ENCODE measurements at places on chromosomes 3 and 15.

DNA sequence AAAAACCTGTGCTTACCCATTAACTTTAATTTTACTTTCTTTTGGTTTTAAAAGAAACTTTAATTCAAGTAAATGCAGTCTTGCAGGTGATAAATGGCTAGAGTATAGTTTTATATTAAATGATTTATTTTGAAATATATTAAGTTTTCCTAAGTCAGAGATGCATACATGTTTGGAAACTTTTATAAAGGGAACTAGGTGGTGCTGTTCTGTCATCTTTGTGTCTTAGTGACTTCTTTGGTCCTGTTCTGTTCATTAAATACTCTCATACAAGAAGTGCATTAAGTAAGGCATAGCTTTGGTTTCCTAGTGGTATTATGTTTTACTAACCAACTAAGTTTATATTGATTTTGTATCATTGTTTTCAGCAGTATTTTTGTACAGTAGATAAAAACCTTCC lies 15.6 kb downstream of the CADM2 start:
- no peak overlapping the region for H3K27ac ChIP-seq
- no peaks in the 10 kb centered on the region for H3K27me3 ChIP-seq
- no peak for DNase-seq
- no peaks in the 10 kb centered on the region for H3K4me1 ChIP-seq

GRCh38 chr15:84766461-84767035 lies 18.2 kb downstream of the ZNF592 start:
- peaks cover 21% of the 10 kb centered on the region for H3K4me1 ChIP-seq
- DNase-seq, result no peak
- peaks cover 70% of the 10 kb centered on the region for H3K36me3 ChIP-seq
- H3K4me3 ChIP-seq, result no peak overlapping the region

DNA sequence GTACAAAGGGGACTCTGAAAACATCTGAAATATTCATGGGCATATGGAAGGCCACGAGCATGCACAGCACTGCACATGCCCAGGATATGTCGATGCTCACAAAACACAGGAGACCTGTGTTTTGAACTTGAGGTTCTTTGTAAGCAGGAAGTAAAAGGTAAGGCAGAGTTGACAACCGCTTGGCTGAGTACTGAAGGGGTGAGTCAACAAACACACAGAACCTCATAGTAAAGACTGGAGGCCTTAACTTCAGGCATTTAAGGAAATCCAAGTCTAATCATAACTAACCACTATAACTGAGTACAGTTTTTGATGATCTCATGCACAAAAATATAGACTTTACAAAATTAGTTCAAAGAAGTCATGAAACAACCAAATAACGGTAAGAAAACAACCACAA lies 80.6 kb downstream of the MYO9A start:
- no peaks in the 10 kb centered on the region for H3K27me3 ChIP-seq
- H3K36me3 ChIP-seq, result peaks cover 40% of the 10 kb centered on the region
- no peak for DNase-seq
- H3K4me1 ChIP-seq, result peaks cover 19% of the 10 kb centered on the region
- no peak overlapping the region for H3K27ac ChIP-seq

- no peaks in the 10 kb centered on the region for H3K27me3 ChIP-seq
- no peak for DNase-seq
- H3K4me1 ChIP-seq, result no peaks in the 10 kb centered on the region
- no peak overlapping the region for H3K27ac ChIP-seq
Measured at GRCh38 chr3:55061720-55062034, 133.8 kb upstream of the LRTM1 start.

GRCh38 chr3:125140818-125141595 lies 71.5 kb downstream of the SLC12A8 start:
- peak overlapping the region; percentile 67 for H3K4me3 ChIP-seq
- no peak for DNase-seq
- H3K27ac ChIP-seq, result peak overlapping the region; percentile 95
- peaks cover 56% of the 10 kb centered on the region for H3K4me1 ChIP-seq

- H3K36me3 ChIP-seq, result no peaks in the 10 kb centered on the region
- no peak overlapping the region for H3K4me3 ChIP-seq
- H3K27ac ChIP-seq, result no peak overlapping the region
- H3K27me3 ChIP-seq, result no peaks in the 10 kb centered on the region
- no peaks in the 10 kb centered on the region for H3K4me1 ChIP-seq
- DNase-seq, result no peak
Measured at GRCh38 chr3:117616227-117616626, 906.6 kb downstream of the TUSC7 start.

GRCh38 chr15:64610257-64610919 lies 150.0 kb downstream of the ZNF609 start:
- H3K27me3 ChIP-seq, result no peaks in the 10 kb centered on the region
- no peak overlapping the region for H3K4me3 ChIP-seq
- H3K36me3 ChIP-seq, result no peaks in the 10 kb centered on the region
- no peak for DNase-seq

Data from activated T-cell treated with anti-CD3 and anti-CD28 coated beads, Interleukin-2, amount 50 U/mL, for 24 hours (primary cell).